Activated B cell treated with CpG ODN at 0.5 μM for 24 hours (primary cell): ENCODE measurements at places on chromosomes 1 and 21.

- no peak for DNase-seq
Measured at GRCh38 chr1:19283891-19284290, 4.7 kb downstream of the AKR7A3 start.

- DNase-seq = no peak
Measured at GRCh38 chr1:23798662-23799142, 1.9 kb downstream of the GALE start.

DNA sequence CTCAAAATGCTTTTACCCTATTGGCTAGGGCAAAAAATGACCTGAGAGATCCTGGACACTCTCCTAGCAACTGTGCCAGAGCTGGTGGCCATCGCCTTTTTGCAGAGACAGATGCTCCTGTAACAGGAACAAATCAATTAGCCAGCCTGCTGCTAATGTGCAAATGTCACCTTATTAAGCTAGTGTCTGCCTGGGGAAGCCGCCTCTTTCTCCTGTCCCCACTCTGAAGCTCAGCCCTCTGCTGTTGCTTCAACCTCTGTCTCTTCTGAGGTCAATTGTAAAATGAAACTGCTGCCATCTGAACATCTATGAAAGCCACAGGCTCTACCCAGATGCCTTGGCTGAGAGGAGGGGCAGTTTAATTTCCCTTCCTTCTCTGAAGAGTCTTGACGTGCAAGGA lies 85.5 kb upstream of the CACNA1E start:
- DNase-seq = no peak

- no peak for DNase-seq
Measured at GRCh38 chr21:16069178-16070112, 339.7 kb downstream of the USP25 start.

GRCh38 chr21:34133802-34134201 lies 60.4 kb downstream of the MRPS6 start:
- DNase-seq = no peak

DNA sequence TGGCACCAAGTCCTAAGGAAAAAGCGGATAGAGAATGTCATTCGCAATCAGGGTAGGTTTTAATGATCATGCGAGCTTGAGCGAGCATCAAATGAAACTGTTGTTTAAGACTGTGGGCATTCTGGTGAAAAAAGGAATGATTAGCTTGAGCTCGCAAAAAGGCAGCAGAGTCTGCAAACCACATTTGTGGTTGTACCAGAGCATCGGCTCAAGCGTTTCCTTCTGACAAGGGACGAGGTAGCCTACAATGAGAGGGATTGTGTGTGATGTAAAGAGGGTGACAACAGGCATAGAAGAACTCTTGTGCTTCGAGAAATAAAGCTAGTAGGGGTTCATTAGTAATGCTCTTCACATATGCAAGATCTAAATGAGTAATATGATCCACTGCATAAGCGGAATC lies 11.1 kb upstream of the CD48 start:
- no peak for DNase-seq

GRCh38 chr1:108858230-108858950 lies 1.5 kb upstream of the AKNAD1 start:
- no peak for DNase-seq

- no peak for DNase-seq
Measured at GRCh38 chr21:44093761-44094160, 13.4 kb upstream of the PWP2 start.

DNA sequence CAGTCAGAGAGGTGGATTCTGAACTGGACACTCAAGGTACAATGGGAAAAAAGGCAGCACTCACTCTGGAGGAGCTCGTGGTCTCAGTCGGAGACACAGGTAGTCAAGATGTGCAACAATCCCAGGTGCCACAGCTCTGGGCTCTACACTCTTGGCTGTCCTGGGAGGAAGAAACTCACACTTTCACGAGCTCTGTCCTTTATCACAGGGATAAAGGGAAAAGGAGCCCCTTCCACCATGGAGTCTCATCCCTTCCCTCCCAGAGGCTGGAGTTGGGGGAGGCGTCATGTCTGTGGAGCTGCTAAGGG lies 20.3 kb downstream of the CDK18 start:
- no peak for DNase-seq

DNA sequence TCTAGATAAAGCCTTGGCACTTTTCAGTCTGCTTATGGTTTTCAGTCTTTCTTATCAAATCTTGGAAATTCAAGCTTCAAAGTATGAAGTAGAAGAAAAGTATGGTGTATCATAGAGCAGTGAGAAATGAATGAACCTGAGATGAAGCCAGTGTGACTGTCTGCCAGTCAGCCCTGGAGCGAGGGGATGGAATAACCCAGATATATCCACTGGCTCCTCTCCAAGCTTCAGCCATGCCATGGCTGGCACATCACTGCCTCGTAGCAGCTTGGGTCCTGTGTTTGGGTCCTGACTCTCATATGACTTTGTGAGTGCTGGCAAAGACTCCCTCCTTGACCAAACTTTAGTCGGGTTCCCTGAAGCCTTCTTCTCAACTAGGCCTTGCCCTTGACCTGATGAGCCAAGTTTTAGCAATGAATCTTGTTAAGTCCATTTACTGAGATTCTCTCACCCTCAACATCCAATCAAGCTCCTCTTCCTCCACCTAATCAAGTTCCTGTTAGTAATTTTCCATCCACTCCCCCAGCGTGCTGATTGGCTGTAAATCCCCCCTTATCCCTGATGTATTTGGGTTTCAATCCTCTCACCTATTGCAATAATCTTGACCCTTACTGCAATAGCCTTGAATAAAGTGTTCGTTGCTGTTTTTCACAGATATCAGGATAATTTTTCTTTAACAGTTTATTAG lies 62.5 kb upstream of the PRDX6 start:
- DNase-seq = no peak

- DNase-seq = no peak
Measured at GRCh38 chr1:7956218-7957032, 5.1 kb upstream of the PARK7 start.

DNA sequence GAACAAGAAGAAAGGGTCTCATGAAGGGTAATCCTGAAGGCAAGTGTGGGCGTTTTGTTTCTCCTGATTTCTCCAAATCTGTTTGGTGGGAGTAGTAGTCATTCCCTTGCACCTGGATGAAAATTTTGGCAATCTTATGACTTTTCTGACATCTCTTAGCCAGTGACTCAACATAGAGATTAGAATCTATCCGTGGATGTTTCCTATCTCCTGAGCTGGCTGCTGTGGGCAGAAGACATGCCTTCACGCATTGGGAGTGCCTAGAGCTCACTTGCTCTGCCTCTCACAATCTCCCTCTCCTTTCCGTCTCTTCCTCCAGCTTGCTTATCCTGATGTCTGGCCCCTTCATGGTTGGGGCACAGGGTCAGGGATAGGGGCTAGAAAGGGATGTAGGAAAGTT lies 174.2 kb upstream of the NFIA start:
- no peak for DNase-seq

DNA sequence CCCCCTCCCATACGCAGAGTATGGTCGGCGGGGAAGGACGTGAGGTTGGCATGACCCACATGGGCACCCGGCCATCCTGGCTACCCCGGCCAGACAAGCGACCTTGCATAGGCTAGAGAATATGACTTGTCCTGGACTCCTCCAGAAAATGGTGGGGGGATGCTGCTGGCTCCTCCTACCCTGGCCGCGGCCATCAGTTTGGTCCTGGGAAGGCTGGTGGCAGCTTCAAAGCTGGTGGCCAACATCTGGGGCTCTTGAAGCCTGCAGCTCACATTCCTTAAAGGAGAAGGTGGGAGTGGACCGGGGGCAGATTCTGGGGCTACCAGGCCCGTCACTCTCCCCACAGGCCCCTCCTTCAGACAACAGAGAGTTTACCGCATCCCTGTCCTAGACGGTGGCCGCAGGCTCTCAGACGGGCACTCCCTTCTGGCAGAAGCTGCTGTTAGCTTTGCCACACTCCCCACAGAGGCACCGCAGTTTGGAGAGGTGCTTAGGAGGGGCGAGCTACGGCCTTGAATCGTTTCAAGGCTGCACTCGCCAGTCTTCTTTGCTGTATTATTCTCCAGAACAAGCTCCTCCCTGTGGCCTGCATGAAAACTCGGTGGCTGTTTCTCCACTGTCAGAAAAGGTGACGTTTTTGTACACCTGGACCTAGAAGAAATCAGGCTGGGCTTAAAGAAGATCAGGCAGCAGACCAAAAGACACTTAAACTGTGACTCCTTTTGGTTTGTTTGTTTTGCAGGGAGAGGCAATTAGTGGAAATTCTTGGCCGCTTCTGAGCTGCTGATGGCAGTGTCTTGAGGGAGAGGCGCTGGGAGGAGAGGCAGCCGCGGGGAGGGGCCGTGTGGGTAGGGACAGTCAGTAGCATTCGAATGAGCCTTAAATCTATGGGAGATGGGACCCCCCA lies 68.0 kb downstream of the RUNX3 start:
- DNase-seq = no peak

DNA sequence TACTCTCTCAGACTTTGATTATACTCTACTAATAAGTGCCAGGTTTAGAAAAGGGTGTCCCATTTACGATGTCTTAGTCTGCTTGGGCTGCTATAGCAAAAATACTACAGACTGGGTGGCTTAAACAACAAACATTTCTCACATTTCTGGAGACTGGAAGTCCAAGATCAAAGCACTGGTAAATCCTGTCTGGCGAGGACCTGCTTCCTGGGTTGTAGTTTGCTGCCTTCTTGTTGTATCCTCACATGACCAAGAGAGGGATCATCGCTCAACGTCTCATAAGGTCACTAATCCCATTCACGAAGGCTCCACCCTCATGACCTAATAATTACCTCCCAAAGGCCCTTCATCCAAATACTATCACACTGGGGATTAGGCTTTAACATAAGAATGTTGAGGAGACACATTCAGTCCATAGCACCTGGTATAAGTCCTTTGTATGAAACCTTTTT lies 12.0 kb downstream of the PRDX6 start:
- DNase-seq = no peak

GRCh38 chr1:201384406-201384782 lies 6.9 kb upstream of the TNNT2 start:
- DNase-seq = no peak

- DNase-seq = no peak
Measured at GRCh38 chr1:26190373-26190987, at the start of gene CATSPER4. TSS of gene CATSPER4 (plus strand) at chr1:26190602. CDS start at chr1:26190628, 26 bp downstream.

- DNase-seq = no peak
Measured at GRCh38 chr21:43937891-43938309, 72.9 kb downstream of the AGPAT3 start.

GRCh38 chr1:48596046-48596445 lies 124.0 kb upstream of the SPATA6 start:
- DNase-seq = no peak
